Cerebellar nuclear complex (tissue), 1 donor: ENCODE measurements at places on chromosomes 6 and 20.

- peak; percentile 57 for DNase-seq
These were observed 612 bp downstream of the TNNC2 start for GRCh38 chr20:45826381-45827019.

DNA sequence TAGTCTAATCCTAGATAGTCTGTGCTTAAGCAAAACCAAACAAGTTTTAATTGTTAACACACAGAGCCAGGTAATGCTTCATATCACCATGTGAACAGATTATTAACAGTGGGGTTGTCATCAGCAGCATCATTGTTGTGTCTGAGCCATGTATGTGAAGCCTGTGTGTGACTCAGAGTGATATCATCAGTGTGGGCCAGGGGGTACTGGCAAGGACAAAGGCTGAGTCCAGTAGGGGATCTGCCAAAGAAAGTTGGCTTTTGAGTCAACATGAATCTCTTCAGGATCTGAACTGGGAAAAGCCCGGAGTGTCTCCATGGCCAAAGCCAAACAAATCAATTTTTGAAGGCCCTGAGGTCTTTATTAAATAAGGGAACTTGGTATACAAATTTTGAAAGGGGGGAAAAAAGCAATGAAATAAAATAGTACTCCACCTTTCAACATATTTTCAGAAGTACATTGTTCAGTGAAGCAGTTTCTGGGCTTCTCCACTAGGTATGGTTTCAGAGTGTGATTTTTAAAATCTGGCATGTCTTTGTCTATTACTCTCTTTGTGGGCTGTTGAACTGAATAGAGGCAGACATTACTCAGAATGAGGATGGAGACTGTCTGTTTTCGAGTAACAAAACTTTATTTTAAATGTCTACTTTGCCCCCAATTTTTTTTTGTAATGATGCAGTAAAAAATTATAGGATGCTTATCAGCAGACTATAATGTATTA is 444.2 kb upstream of the JAG1 start:
- DNase-seq, result no peak

DNA sequence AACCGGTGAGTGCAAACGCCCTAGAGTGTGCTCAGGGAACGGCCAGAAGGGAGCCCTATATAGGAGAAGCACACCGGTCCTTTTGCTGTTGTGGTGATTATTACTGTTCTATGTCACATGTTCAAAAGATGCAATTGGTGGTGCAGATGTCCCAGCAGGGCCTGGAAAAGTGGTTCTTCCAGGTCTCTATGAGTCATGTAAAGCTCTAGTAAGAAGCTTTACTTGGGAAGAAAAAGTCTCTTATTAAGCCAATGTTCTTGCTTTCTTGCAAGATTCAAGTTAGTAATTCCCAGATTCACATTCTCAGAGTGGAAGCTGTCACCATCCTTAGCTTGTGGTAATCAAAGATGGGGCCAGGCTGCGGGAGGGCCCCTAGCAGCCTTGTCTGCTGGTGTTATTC is 23.3 kb downstream of the EDN3 start:
- DNase-seq, result no peak

GRCh38 chr6:38185752-38186151 is 366.2 kb downstream of the ZFAND3 start:
- no peak for DNase-seq

- DNase-seq, result no peak
These were observed 24.7 kb upstream of the HDAC2 start for GRCh38 chr6:113995634-113996033.

DNA sequence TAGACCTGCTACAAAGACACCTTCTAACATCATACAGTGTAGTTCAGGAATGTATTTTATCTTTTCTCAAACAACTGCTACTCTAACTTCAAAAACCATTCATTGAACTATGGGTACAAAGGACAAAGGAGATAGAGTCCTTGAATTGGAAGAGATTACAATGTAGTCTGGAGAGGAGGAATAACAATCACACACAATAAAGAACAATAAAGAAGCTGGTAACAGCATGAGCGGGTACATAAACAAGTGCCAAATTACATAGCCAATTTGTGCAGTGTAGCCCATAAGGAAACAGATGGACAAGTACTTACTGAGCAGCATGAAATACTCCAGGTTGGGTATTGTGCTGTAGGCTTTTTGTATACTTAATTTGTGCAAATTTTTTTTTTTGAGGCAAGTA is 44.3 kb downstream of the OSTM1 start:
- DNase-seq, result no peak

DNA sequence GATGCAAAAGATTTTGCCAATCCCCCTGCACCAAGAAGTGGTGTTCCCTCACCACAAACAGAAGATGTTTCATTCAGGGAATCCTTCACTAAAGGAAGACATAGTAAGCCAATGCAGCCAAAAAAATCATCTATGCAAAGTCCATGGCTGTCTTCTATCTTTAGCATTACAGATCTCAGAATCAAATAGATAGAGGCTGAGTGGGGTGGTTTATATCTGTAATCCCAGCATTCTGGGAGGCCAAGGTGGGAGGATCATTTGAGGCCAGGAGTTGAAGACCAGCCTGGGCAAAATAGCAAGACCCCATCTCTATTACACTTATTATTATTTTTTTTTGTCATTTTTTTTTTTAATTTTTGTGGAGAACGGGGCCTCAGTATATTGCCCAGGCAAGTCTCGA is 32.9 kb upstream of the ZNF217 start:
- DNase-seq, result no peak

DNA sequence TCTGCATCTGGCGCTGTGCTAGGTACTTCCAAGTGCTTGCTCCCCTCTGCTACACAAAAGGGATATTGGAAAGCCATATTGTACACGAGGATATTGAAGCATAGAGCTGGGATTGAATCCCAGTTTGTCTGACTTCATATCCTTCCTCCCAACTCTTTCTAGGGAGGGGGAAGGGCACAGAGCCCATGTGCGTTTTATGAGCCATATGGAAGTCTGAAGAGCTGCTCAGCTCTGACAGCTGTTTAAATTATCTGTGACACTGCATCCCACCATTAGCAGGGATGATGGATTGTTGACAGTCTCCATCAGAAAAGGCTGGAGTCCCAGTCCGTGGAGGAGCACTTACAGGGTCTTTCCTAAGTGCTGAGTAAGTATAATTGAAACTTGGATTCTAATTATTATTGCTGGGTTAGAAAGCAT is 18.4 kb downstream of the TIAM2 start:
- no peak for DNase-seq

GRCh38 chr20:48949304-48950170 is 28.0 kb downstream of the ARFGEF2 start:
- DNase-seq, result no peak

- DNase-seq, result no peak
These were observed 15.7 kb downstream of the MANEA start for GRCh38 chr6:95593025-95593424.

DNA sequence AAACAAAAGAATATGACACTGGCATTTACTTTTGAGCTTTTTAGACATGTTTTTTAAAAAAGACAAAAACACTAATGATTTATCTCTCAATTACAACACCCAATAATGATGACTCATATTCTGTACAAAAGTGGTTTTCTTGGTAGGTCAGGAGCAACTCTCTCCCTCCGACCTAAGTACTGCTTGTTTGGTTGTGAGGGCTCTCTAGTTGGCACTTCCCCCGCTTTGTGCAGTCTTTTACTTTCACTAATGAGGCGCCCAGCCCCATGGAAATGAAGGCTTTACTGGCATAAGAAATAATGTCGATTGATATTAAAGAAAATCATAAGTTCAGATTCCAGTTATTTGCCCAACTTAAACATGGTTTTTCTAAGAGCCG is 1.3 kb downstream of the KPNA5 start:
- DNase-seq, result no peak

DNA sequence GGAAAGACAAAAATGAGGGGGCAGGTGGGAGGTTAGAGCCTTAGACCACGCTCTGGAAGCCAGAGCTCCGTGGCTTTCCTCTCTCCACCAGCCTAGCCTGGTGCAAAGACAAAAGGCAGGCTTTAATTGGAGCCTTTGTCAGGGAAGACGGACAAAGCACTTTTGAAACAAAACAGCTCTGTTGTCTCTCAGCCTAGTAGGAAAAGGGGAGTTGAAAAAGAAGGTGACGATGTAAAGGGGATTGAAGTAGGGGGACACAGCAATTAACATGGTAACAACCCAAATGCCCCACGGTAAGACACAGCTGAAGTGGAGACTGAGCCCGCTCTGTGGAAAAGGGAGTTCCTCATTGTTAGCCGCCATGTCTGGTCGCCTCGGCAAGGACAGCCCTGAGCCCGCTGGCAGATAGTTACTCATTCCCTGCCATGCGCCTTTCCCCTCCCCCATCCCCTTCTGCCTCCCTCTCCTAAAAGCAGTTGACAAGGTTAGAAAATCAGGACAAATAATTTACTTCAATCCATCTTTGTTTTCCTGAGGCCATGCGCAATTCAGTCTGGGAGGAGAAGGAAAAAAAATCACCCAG is 93.0 kb downstream of the TCP11 start:
- DNase-seq, result no peak

GRCh38 chr6:41286544-41287346 is at the start of gene TREM1:
Gene TREM1 (minus strand): TSS chr6:41286682. CDS start chr6:41286655, 27 bp downstream.
- DNase-seq, result no peak

GRCh38 chr6:158416883-158417759 is 104.9 kb downstream of the TULP4 start:
- no peak for DNase-seq

- DNase-seq, result no peak
These were observed 76.9 kb downstream of the SMOC2 start for GRCh38 chr6:168517742-168518347.

DNA sequence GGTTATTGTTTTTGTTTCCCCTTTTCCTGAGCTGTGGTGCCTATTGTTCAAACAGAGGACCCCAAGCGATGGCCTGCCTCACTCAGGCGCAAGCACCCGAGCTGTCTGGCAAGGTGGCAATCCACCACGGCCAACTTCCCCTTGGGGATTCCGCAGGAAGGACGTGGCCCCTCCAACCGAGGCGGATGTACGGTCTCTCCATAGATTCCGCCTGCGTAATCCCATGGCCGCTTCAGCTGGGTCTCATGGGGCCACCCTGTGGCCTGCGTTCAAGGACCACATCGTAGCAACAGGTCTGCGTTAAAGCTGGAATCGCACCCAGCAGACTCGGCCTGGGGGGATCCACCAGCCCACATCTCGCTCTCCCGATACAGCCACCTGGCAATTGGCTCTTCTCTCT is 79.9 kb downstream of the CEBPB start:
- no peak for DNase-seq

- no peak for DNase-seq
These were observed 61.8 kb upstream of the AFDN start for GRCh38 chr6:167764713-167765479.

GRCh38 chr6:133553652-133554051 is 312.5 kb downstream of the EYA4 start:
- DNase-seq, result no peak

DNA sequence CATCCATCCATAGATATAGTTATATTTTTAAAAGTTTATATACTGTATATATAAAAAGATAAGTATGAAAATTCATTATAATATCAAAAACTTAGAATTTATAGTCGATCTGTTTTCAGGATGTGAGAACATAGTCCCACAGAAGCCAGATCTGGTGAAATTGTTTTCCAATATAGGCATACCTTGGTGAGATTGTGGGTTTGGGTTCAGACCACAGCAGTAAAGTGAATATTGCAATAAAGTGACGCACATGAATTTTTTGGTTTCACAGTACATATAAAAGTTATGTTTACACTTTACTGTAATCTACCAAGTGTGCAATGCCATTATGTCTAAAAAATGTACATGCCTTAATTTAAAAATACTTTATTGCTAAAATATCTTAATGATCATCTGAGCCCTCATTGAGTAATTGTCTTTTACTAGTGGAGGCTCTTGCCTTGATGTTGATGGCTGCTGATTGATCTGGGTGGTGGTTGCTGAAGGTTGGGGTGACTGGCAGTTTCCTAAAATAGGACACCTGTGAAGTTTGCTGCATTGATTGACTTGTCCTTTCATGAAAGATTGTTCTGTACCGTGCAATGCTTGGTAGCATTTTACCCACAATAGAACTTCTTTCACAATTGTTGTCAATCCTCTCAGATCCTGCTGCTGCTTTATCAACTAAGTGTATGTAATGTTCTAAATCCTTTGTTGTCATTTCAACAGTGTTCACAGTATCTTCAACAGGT is 29.8 kb downstream of the AIG1 start:
- DNase-seq, result no peak

- no peak for DNase-seq
These were observed 108.5 kb upstream of the MAP7 start for GRCh38 chr6:136658711-136659110.

DNA sequence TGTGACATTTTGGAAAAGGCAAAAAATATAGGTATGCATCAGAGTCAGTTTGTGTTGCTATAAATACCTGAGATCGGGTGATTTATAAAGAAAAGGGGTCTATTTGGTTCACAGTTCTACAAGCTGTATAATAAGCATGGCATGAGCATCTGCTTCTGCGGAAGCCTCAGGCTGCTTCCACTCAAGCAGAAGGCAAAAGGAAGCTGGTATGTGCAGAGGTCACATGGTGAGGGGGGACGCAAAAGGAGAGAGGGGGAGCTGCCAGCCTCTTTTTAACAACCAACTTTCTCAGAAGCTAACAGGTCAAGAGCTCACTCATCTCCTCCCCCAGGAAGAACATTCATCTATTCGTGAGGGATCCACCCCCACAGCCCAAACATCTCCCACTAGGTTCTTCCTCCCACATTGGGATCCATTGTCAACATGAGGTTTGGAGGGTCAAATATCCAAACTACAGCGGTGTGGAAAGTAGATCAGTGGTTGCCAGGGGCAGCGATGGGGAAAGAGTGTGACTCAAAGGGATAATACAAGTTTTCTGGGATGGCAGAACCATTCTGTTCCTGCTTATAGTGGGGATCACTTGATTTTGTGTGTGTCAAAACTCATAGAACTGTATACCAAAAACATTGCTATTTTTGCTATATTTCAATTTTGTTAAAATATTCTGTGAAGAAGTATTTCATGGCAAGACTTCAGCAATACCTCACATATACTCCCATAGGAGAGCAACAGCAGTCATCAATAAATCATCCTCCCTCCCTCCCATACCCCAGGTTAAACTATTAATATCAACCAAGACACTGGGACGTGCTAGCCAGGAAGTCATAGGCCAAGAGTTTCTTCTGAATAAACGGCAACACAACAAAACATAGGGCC is 9.9 kb upstream of the FAM50B start:
- no peak for DNase-seq

DNA sequence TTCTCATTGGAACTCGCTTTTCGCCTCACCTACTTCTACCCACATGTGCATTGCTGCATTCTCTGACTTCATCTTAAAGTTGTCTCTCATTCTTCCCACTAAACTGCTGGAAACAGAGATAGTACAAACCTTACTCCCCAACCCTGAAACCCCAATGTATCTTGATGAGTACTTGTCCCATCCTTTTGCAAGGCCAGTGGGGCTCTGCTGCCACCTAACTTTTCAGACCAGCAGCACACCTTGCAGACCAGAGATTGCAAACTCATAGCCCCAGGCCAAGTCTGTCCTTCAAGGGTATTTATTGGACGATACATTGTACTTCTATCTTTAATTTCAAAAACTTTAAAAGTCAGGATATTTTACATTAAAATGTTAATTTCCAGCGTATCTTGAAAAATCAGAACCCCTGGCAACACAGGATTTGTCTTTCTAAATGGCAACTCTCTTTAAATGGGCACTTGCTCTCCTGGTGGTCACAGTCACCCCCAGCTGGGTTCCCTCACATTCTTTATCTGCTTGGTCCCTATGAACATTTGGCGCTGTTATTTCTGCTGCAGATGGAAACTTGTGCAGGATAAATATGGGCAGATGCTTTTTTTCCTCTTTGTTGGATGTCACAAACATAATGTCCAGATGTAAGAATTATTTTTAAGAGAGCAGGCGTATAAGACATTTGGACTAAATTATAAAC is 83.9 kb downstream of the SOD2 start:
- no peak for DNase-seq
